Activated T-helper 2 cell treated with anti-CD3 and anti-CD28 coated beads, Interferon-gamma antibody, Interleukin-2, Interleukin-4, amounts not matched to agents 10 μg/mL and 5 μg/mL and 100 μg/mL, durations not matched to agents 14 hours and 24 hours and 36 hours (primary cell): ENCODE measurements at places on chromosomes 11 and 22.

GRCh38 chr11:76161261-76161961 lies 44.9 kb downstream of the WNT11 start:
- no peak for DNase-seq

DNA sequence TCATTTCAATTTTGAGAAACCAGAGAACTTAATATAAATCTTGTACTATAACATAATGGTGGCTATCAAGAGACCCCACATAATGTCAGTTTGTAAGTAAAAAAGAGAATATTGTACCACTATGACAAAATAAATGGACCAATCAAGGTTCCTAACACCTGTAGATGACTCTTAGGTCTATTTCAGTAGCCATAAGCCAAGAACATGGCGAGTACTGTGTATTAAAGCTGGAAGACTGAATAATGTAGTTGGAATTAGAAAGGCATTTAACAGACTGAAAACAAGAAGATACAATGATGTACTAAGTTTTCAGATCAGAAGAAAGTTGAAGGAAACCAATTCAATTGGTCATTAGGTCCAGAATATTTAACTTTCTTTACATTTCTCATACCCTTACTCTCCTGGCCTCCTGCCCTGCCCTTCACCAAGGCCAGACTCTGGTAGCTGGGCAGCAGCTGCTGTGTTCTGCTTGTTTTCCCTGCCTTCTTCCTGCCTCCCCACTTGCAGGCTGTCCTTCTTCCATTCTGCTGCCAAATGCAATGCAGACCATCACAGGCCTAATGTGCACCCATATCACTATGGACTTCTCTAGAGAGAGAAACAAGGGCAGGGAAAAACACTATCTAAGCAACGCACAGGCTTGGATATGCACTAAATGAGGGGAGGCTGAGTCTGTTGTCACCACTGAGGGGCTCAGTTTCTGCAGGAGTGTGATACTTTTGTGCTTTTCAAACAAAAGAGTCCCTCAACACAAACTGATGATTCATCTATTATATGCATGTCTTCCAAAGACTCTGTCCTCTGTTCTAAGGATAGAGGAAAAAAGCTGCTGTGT lies 60.1 kb downstream of the RAB30 start:
- no peak for DNase-seq

GRCh38 chr11:70545610-70545912 lies 147.2 kb downstream of the CTTN start:
- no peak for DNase-seq

DNA sequence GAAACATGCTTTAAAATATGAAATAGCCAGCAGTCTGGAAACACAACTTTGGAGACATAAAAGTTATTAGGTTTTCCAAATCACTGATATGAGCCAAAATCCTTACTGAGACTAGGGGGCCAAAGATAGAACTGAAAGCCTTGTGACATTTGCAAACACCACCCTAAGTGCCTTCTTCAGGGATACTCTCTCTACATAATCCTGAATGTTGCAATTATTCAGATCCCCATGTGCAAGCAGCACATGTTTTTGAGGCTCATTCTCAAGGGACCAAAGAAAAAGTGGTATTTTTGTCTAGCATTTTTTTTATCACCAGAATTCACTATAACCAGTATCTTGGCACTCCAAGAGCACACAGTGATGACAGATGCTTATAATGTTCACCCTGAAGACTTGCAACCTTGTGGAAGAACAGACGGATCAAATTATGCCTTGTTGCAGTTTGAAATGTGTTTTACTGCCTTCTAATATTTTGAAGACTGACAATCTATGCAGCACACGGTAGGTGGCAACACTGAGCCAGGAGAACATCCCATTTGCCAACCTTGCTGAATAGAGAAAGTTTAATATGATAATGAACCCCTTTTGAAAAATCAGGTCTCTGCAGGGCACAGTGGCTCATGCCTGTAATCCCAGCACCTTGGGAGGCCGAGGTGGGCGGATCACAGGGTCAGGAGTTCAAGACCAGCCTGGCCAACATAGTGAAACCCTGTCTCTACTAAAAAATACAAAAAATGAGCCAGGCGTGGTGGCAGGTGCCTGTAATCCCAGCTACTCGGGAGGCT lies 78.5 kb downstream of the PLEKHA7 start:
- DNase-seq = no peak

GRCh38 chr22:23673050-23673620 lies 17.7 kb upstream of the RGL4 start:
- no peak for DNase-seq

DNA sequence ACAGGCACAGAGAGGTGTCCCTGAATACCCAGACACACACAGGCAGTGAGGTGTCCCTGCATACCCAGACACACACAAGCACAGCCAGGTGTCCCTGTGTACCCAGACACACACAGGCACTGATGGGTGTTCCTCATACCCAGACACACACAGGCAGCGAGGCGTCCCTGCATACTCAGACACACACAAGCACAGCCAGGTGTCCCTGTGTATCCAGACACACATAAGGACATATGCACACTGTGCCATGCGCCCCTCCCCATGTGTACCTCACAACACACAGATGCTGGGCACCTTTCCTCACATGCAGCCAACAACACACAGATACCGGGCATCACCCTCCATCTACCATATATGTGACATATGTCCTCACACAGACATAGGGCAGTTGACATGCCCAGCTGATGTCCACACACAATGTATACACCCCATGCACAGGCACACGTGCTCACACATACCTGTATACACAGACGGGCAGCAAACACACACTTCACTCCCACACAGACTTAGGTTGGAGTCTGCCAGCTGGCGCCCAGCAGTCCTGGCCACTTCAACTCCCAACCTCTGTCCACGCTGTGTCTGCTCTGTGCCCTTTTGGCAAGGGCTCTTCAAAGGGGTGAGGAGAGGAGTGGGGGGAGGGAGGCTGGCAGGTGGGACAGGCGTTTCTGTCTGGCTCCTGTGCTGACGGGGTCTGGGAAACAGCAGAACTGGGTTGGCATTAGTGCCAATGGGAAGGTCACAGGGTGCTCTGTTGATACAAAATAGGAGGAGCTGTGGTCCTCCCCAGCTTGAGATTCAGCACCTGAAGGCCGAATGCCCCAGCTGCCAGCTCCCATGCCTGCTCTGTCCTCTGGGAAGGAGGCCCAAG lies 69.4 kb upstream of the ALX4 start:
- no peak for DNase-seq

DNA sequence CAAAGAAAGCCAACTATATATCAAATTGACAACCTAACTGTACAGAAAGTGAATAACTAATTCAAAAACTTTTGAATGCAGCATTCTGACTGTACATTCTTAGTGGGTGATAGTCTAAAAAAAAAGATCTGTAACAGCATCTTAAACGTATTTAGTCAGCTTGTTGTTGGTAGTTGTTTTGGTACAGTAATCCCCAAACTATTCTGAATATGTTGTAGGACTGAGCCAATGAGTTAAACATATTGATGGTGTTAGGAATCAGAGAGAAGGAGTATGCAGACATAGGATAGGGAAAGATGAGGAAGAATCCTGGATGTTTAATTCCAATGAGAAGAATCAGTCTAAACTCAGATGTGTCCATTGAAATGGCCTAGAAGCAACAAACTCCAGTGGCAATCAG lies 41.9 kb upstream of the KIRREL3 start:
- DNase-seq = no peak

DNA sequence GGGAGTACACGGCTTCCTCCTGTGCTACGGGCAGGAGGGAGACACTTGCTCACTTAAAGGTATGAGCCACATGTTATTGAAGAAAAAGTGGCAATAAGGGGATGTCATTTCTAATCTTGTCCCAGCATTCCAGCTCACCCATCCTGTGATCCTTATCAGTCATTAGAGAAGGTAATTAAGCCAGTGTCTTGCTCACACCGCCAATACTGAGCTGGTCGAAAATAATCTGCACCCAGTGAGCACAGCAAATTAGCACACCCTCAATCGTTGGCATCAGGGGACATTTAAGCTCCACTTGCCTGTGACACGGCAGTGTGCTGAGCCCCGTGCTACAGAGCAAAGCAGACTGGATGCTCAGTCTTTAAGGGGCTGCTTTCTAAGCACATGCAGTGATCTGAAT lies 510.7 kb downstream of the OPCML start:
- DNase-seq = no peak

- no peak for DNase-seq
These were observed 34.6 kb downstream of the CLDN25 start for GRCh38 chr11:113814181-113814580.

DNA sequence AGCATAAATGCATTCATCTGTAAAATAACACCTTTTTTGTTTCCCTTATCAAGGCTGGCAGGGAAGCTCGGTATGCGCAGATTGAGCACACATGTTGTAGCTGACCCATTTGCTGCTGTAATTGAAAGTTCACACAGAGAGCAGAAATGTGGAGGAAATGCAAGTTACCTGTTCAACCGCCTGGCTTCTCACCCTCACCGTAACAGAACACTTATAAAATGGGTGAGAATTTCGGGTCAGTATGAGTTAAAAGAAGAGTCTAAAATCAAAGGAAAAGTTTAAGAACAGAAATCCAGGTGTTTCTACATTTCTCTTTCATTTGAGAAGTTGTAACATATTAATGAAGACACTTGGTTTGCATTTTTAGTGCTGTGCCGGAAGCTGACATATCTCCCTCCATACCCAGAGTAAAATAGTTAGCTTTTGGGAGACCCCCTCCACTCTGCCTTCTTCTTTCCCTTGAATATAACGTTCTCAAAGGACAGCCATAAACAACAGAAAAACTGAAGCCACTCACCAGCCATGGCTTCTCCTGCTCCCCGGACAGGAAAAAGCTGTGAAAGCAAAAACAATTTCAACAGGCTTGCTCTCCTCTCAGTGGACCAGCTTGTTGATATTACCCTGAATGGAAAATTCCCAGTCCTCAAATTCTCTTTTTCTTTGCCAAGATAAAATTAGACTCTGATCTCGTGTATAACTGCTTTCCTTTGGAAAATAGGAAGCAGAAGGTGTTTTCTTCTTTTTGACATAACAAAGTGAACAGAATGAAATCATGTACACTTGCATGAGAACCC lies at the start of gene CASP12:
Gene CASP12 (minus strand): TSS at position 570 of the 794 bp plus-strand sequence.
- DNase-seq = no peak
